CD8-positive, alpha-beta memory T cell (primary cell): ENCODE measurements at places on chromosomes 16 and 17. TPM values are rescaled to one million over a fixed set of nuclear protein-coding genes. Genes with fewer than 3 reads are reported as not detected.

The HES7 gene
- 1.8 TPM for total RNA-seq

The CHST6 gene
- 0.04 TPM for total RNA-seq

The GFOD2 gene
- total RNA-seq: 21.3 TPM

GRCh38 chr17:40448213-40448638, 5.0 kb downstream of the IGFBP4 start:
- no peak for DNase-seq
